ENCODE measurements at places on chromosomes 4 and X.

GRCh38 chrX:154873329-154873728, 12.8 kb upstream of the F8A1 start:
- no peak for DNase-seq

DNA sequence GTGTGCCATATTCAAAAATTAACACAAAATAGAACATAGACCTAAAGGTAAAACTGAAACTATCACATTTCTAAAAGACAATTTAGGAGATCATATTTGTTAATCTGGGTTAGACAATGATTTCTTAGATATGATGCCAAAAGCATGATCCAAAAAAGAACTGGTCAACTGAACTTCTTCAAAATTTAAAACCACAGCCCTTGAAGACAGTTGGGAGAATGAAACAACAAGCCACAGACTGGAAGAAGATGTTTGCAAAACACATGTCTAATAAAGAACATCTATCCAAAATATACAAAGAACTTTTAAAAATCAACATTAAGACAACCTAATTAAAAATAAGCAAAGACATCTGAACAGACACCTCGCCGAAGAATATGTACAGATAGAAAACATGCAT, 19.5 kb downstream of the COMMD8 start:
- no peak for DNase-seq

DNA sequence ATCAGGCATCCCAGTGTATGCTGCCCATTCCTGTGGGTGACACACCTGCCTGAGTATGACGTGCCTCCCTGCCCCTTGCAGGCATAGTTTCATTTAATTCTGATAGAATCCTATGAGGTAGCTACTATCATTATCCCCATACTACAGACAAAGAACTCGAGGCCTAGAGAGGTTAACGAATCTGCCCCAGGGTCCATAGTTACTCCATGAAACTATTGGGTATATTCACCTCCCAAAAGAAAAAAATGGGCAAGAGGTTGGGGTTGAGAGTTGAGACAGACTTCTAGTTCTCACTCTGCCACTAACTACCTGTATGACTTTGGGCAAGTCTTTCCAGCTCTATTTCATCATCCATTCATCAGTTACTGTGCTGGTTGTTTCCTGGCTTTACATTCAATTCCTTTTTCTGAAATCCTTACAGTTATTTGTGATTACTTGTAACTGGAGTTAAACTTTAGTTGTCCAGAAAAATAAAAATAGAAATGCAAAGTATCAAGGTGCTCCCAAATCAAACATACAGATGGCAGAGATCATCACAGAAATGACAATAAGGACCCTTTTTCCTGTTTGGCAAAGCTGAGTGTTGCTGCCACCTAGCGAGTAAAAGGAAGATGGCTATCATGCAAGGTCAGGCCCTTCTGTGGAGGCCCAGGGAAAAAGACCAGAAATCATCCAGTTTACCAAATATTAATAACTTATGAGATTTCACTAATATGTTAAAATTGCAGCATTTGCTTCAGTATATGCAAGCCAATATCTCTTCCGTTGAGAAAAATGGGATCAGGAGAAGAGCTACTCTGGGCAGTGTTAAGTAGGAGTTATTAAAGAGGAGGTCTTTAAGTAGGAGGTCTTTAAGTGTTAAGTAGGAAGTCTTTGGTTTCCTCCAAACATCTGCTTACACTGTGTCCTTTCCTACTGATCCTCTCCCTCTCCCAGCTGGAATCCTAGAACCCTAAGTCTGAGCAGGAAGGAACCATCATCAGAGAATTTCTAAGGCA, 17.1 kb upstream of the MAP7D3 start:
- peak; percentile 14 for DNase-seq

- DNase-seq = no peak
These were observed 178.6 kb downstream of the ADAMTS3 start for GRCh38 chr4:72390409-72390808.

DNA sequence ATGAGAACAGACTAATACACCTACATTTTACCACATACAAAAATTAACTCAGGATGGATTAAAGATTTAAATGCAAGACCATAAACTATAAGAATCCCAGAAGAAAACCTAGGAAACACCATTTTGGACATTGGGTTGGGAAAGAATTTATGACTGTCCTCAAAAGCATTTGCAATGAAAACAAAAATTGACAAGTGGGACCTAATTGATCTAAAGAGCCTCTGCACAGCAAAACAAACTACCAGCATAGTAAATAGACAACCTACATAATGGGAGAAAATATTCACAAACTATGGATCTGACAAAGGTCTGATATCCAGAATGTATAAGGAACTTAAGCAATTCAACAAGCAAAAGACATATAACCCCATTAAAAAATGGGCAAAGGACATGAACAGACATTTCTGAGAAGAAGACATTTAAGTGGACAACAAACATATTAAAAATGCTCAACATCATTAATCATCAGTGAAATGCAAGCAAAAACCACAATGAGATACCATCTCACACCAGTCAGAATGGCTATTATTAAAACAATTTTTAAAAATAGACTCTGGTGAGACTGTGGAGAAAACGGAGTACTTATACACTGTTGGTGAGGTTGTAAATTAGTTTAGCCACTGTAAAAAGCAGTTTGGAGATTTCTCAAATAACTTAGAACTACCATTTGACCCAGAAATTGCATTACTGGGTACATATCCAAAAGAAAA, 221.7 kb upstream of the DIPK2B start:
- DNase-seq = no peak

DNA sequence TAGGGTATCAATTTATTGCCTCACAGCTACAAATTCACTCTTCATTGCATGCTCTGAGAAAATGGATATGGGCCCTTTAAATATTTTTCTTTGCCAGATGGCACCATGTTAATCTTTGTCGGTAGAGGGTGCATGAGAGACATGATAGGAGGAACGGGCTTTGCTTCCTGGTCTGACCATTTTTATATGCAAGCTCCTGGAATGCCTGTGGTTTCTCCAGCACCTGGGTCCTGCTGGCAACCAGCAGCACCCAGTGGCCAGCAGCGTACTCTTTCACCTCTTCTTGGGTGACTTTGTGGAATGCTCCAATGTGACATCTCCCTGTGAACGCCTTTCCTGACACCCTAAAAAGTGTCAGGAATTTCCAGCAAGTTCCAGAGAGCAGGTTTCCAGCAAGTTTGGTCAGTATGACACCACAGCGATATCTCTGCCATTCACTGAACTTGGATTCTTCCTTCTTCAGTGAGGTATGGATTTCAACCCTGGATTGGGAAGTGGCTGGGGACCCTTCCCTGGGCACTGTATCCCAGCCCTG, 140.3 kb upstream of the PGRMC2 start:
- DNase-seq = no peak

DNA sequence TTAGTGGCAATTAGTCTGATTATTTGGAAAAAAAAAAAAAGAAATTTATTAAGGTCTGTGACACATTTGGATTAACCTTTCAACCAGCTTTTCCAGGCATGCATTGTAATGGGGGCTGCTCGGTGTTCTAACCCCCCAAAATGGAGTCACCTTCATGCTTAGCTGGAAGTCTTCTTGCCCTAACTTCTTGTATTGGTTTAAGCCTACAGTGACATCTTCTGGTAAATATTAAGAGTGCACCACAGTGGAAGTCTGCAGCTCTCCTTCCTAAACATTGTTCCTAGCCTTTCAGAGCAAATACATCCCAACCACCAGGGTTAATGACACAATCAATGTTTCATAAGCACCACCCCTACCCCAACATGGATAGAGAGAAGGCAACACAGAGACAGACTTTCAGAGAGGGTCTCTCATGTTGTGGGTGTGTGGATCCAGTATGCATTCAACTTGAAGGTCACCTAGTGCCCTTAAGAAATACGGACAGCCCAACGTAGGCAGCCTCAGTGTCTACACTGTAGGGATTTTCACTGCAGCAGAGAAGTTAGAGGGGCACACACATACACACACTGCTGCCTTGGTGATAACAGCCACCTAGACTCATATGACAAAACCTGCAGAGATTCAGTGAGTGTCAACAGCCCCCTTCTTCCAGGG, 142.9 kb upstream of the MBNL3 start:
- no peak for DNase-seq

- DNase-seq = no peak
These were observed 115.1 kb upstream of the MXRA5 start for GRCh38 chrX:3461397-3462165.

- no peak for DNase-seq
These were observed 49.2 kb downstream of the MFAP3L start for GRCh38 chr4:169976951-169977350.

GRCh38 chr4:57023104-57023503, 44.4 kb downstream of the POLR2B start:
- no peak for DNase-seq

- DNase-seq = no peak
These were observed 200.5 kb downstream of the FAM133A start for GRCh38 chrX:93874554-93874953.

DNA sequence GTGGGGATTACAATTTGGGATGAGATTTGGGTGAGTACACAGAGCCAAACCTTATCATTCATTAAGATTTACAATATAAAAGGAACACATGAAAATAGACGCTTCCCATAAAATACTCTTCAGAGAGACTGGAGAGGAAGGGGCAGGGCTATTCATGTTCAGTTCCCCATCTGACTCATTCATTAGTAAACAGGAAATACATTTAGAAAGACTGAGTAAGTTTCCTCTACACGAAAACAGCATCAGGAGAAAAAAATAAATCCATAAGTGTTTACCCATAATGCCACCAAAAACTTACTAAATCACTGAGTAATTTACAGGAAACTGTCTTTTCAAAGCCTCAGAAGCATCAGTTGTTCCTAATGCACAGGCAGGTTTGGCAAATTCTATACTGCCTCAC, 255.4 kb upstream of the CXorf51A start:
- no peak for DNase-seq

GRCh38 chr4:183840311-183840710, 64.8 kb upstream of the STOX2 start:
- peak; percentile 32 for DNase-seq

- DNase-seq = no peak
These were observed 386.8 kb downstream of the ANKRD50 start for GRCh38 chr4:124325690-124326089.

DNA sequence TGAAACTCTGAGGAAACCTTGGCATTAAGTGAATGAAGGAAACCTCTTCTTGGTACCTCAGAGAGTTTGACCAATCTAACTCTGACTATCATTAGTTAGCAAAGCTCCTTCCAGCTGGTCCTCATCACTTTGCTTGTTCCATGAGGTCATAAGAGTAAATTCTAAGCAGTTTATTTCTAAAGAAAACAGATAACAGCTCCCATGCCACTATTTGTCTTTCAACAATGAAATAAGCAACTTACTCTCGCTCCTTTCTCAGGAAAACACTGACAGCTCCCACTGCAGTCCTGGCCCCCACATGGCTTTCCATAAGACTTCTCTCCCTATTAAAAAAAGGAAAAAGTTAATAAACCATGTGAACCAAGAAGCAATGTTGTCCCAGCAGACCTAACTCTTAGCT, 127.7 kb downstream of the COL4A6 start:
- no peak for DNase-seq
